ENCODE measurements at places on chromosomes 6 and 20.

DNA sequence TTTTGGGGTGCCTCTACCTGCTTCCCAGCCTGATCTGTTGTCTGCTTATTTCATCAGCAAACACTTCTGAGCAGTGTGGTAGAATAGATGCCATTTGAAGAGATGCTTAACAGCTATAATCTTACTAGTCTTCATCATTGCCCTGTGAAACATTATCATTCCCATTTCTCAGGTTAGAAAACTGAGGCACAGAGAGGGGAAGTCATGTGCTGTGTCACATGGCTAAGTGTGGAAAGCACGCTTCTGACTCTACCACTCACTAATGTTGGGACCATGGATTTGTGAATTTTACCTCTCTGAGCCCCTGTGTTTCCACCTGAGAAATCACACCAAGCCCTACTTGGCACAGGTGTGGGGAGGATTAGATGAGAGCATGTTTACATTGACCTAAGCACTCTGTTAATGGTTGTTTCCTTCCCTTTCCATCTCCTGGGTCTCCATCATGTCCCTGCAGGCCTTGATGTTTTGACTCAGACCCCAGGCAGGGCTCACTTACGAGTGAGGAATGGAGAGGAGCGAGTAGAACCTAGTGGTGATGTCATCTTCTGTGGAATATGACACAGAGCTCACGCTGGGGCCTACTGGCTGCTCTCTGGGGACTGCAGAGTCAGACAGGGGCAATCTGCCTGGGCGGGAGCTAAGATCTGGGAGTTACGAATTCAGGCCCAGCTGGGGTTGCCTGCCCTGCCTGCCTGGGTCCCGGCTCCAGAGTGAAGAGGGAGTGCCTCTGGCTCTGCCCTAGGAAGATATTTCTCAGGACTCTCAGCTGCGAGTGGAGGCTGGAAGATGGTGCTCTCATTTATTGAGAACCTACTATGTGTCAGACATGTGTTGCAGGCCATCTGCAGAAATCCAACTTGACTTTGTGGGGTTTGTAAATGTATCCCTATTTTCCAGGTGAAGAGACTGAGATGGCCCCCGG lies 64.3 kb downstream of the CDH22 start:
- no peaks in the 10 kb centered on the region for H3K4me1 ChIP-seq
- no peaks in the 10 kb centered on the region for H3K36me3 ChIP-seq
- no peak overlapping the region for H3K4me3 ChIP-seq
- peaks cover 36% of the 10 kb centered on the region for H3K27me3 ChIP-seq

DNA sequence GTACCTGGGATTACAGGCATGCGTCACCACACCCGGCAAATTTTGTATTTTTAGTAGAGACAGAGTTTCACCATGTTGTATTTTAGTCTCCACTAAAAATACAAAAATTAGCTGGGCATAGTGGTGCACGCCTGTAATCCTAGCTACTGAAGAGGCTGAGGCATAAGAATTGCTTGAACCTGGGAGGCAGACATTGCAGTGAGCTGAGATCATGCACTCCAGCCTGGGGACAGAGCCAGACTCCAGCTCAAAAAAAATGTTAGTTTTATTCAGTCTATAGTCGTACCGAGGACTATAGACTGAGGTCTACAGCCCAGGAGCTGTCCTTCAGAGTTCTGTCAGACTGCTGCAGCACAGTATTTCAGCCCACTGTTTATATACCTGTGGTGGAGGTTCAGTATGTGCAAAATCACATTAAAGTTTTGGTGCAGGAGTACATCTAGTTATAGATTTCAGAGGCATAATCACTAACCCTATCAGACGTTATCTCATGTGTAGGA lies 3.6 kb upstream of the CASP8AP2 start:
- peak; percentile 65 for DNase-seq
- H3K27me3 ChIP-seq, result no peaks in the 10 kb centered on the region
- no peak overlapping the region for H3K4me3 ChIP-seq
- H3K4me1 ChIP-seq, result peaks cover 13% of the 10 kb centered on the region

- no peak overlapping the region for H3K27ac ChIP-seq
- no peaks in the 10 kb centered on the region for H3K27me3 ChIP-seq
- H3K4me1 ChIP-seq, result no peaks in the 10 kb centered on the region
- no peaks in the 10 kb centered on the region for H3K36me3 ChIP-seq
Observed at GRCh38 chr6:235763-236360, 56.4 kb upstream of the DUSP22 start.

GRCh38 chr20:6719369-6719721 lies 48.1 kb upstream of the BMP2 start:
- H3K4me1 ChIP-seq, result no peaks in the 10 kb centered on the region
- H3K27me3 ChIP-seq, result no peaks in the 10 kb centered on the region
- H3K27ac ChIP-seq, result no peak overlapping the region
- no peaks in the 10 kb centered on the region for H3K36me3 ChIP-seq

DNA sequence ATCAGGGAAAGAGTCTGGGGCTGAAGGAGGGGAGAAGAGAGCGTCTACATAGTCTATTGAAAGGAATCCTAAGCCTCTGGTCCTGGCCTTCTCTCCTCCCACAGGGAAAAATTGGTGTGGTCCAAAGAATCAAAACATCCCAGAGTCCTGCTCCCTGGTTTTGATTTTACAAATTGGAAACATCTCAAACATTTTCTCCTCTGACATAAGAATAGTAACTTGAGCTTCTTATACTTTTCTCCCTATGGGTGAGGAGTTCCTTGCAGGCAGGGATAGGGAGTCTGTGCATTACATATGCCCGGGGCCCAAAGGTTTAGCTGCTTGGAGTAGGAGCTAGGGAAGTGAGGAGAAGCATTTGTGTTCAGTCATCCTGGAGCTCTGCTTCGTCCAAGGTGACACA lies 120.0 kb upstream of the GGTLC1 start:
- H3K27ac ChIP-seq, result no peak overlapping the region
- no peaks in the 10 kb centered on the region for H3K27me3 ChIP-seq
- DNase-seq, result no peak
- peaks cover 5% of the 10 kb centered on the region for H3K4me1 ChIP-seq
- no peak overlapping the region for H3K4me3 ChIP-seq

DNA sequence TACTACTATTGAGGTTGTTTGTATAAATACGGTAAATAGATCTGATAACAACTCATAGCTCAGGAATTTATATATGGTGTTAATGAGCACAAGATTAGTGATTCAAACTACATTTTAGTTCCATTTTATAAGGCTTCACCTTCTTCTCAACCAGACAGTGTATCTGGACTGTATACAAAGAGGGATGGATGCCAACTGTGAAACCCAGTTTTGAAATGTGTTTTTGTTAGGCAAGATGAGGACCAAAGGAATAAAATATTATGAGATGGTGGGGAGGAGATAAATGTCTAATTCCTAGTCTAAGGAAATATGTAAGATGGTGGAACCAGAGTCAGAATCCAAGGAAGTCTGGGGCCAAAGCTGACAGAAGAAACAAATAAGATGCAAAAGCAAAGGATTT lies 329.0 kb downstream of the GRIK2 start:
- DNase-seq, result no peak
- no peaks in the 10 kb centered on the region for H3K36me3 ChIP-seq
- peak overlapping the region; percentile 60 for H3K27ac ChIP-seq
- H3K4me3 ChIP-seq, result no peak overlapping the region

Data from astrocyte (in vitro differentiated cells and primary cell).